Activated CD4-positive, CD25-positive, alpha-beta regulatory T cell treated with anti-CD3 and anti-CD28 coated beads, Interleukin-2, amount 50 U/mL, for 24 hours (primary cell): ENCODE measurements at places on chromosomes 7 and 10.
A peak's percentile ranks its signal among the peaks of the same experiment; 100 is the strongest.

- ATAC-seq, result no peak
Observed at GRCh38 chr7:139990571-139991268, 72.0 kb downstream of the PARP12 start.

GRCh38 chr7:70271617-70272081, 673.4 kb downstream of the AUTS2 start:
- ATAC-seq, result no peak

DNA sequence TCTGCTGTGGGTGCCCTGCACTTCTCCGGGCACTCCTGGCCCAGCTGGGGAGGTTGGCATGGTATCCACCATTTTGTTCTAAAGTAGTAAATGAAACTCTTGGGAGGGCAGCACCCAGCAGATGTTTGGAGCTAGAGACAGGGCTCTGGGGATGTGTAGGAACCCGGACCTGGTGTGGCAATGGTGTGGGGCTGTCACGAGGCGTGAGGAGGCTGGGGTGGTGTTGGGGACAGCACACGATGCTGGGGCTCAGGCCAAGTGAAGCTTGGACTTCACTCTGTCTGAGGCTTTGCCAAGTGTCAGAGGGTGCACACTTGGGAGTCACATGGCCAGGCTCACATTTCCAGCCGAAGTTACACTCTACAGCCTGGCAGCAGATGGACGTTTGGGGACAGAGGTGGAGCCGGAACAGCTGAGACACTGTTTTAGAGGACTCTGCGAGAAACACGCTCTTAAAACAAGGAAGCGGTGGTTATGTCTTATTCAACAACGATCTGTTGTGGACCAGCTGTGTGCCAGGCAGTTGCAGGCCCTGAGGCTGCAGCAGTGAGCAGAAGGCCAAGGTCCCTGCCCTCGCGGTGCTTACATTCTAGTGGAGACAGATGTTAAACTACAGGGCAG, 118.2 kb downstream of the CUX1 start:
- ATAC-seq, result no peak

GRCh38 chr10:97463363-97464132, 17.6 kb downstream of the ZDHHC16 start:
- ATAC-seq, result peak; percentile 47

DNA sequence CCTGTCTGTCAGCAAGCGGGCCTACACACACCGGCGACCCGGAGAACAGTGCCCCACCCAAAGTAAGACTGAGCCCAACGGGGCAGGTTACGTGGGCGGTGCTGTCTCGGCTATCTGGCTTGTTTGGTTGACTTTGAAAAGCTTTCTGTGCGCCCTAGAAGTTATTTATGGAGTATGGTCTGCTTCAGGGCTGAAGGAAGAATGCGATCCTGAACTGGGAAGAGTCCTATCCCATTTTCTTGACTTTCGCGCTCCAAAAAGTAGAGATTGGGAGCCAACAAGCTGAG, 1.5 kb downstream of the INA start:
- ATAC-seq, result no peak

DNA sequence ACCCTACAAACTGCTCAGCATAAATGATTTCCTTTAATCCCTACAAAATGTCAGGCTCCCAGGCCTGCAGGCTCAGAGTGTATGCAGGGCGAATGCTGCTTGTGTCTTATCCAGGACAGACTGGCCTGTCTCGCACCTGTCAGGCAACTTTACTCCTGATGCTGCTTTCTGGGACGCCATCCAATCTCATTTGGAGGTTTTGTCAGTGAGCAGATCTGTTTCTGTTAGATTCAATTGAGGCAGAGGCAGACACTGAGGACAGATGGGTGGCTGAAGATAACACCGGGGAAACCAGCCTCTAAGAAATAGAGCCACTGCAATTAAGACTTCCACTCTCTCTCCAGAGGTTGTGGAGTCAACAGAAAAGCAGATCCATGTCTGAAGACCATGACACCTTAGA, 115.6 kb downstream of the DPP6 start:
- no peak for ATAC-seq

- no peak for ATAC-seq
Observed at GRCh38 chr7:22386865-22387264, 29.9 kb upstream of the RAPGEF5 start.
